ENCODE measurements at places on chromosomes 6 and 20. TPM values are rescaled to one million over a fixed set of nuclear protein-coding genes. Genes with fewer than 3 reads are reported as not detected.

DNA sequence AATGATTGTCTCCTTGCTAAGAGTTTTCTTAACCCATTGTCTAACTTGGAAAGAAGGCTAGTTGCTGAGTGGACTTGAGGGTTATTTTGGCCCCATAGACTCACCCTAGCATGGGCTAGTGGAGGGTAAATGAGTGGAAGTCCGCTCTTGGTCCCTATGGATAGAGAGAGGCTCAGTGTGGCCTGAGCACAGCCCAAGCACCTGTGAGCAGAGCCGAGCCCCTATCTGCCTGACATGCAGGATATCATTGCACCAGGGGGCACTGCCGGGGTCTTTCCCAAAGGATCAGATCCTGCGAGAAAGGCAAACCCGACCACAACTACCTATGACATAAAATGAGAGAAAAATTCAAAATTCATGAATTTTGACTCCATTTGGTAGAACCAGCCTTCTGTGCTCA, 70.6 kb upstream of the GGTLC1 start:
- H3K36me3 ChIP-seq: no peaks in the 10 kb centered on the region
- no peaks in the 10 kb centered on the region for H3K4me1 ChIP-seq
- no peak overlapping the region for H3K27ac ChIP-seq
- H3K27me3 ChIP-seq: no peaks in the 10 kb centered on the region
- no peak overlapping the region for H3K4me3 ChIP-seq
- no peak for DNase-seq

DNA sequence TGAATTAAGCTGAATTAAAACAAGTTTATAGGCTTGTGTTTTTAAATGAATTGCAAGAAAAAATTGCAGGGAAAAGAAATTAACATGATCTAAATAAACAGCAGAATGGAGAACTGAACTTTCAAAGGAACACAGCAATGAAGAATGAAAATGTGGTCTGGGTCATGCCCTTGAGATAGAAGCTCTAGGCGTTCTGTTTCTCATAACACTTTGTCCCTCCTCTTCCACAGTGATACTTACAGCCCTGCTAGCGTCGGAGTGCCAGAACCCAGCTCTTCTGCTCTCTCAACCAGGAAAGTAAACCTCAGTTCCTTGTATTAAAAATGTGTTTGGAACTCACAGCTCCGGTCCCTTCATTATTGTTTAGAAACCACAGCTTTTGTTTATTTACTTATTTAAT, 11.4 kb downstream of the HMGCLL1 start:
- no peak for DNase-seq
- no peaks in the 10 kb centered on the region for H3K4me1 ChIP-seq
- H3K36me3 ChIP-seq: no peaks in the 10 kb centered on the region
- H3K27me3 ChIP-seq: no peaks in the 10 kb centered on the region

DNA sequence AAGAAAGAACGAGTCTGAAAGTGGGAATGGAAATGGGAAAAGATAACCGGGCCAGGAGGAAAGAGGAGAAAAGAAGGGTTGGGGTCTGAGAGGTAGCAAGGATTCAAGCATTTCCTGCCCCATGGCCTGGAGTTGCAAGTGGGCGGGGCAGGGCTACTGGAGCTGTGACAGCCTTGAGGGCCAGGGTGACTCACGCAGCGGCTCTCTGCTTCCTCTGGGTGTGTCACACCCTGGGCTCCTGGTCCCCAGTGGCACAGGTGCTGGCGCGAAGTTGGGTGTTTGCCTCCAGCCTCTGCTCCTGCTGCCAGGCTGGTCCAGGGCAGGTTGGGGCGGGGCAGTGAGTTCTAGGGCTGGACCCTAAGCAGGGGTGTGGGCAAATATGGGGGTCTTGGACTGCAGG, 3.3 kb upstream of the ULBP3 start:
- no peak overlapping the region for H3K4me3 ChIP-seq
- no peaks in the 10 kb centered on the region for H3K27me3 ChIP-seq
- H3K36me3 ChIP-seq: no peaks in the 10 kb centered on the region
- H3K4me1 ChIP-seq: peaks cover 30% of the 10 kb centered on the region

- H3K27me3 ChIP-seq: no peaks in the 10 kb centered on the region
- no peak overlapping the region for H3K27ac ChIP-seq
- no peak for DNase-seq
- H3K36me3 ChIP-seq: no peaks in the 10 kb centered on the region
- no peaks in the 10 kb centered on the region for H3K4me1 ChIP-seq
Observed at GRCh38 chr6:113301651-113302050, 555.5 kb upstream of the MARCKS start.

- H3K27me3 ChIP-seq: no peaks in the 10 kb centered on the region
- DNase-seq: no peak
- no peak overlapping the region for H3K4me3 ChIP-seq
- peaks cover 4% of the 10 kb centered on the region for H3K4me1 ChIP-seq
- H3K27ac ChIP-seq: no peak overlapping the region
Observed at GRCh38 chr20:48612335-48612734, 215.5 kb downstream of the PREX1 start.

DNA sequence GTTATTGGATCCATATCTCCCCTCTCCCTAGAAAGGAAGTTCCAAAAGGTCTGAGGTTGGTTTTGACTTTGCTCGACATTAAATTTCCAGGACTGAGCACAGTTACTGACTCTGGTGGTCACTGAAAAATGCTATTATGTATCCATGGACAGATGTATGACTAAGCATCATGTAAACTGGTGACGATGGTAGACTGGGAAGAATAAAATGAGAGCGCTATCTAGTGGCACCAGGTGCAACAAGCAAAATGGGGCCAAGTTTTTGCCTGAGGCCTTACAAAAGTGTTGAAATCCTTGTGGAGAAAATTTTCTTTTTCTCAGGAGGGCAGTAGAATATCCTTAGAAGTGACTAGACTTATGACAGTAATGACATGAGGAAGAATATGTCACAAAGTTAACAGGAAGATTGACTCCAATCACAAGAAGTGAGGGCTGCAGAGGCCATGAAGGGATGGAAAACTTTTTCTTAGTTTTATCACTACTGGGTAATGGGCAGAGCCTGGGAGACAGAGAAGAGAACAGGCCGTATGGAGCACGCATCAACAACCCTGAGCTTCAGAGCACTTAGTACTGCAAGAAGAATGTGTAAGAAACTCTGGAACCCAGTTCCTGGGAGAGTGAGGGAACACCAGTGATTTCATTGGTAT, 88.9 kb upstream of the ELOVL5 start:
- H3K36me3 ChIP-seq: no peaks in the 10 kb centered on the region
- no peak for DNase-seq
- H3K27ac ChIP-seq: no peak overlapping the region
- H3K27me3 ChIP-seq: no peaks in the 10 kb centered on the region

DNA sequence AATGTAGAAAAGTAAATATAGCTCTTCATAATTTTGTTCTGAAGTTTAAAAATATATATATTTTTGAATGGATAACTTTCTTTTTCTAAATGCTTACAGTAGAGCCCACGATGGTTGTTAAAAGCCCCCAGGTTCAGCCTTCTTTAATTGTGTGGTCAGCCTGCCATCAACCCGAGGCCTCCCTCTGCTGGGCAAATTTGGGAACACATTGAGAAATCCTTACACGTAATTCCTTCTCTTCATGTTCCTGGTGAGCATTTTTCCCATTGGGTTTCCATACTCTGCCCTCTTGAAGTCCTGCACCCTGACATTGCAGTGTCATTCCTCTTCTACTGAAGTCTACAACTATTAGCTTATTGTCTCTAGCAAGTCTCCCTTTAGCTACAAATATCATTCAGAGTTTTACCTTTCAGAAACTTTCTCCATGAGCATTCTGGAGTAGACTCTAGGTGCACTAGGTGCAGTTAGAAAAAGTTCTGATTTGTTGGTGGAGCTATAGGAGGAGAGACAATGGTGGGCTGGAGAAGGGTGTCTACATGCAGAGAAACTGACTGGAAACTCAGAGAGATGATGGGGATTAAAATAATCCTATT, 40.6 kb downstream of the TRIM38 start:
- no peaks in the 10 kb centered on the region for H3K4me1 ChIP-seq
- H3K4me3 ChIP-seq: no peak overlapping the region
- no peak overlapping the region for H3K27ac ChIP-seq
- peaks cover 7% of the 10 kb centered on the region for H3K36me3 ChIP-seq
- no peaks in the 10 kb centered on the region for H3K27me3 ChIP-seq

The RBPJL gene
- total RNA-seq: not detected

The PRL gene
- total RNA-seq: not detected

Data from CD4-positive, alpha-beta T cell (primary cell).